CD8-positive, alpha-beta memory T cell (primary cell): ENCODE measurements at places on chromosomes 2 and 18. TPM values are rescaled to one million over a fixed set of nuclear protein-coding genes. Genes with fewer than 3 reads are reported as not detected.

GRCh38 chr2:23746141-23746863 lies 180.6 kb downstream of the ATAD2B start:
- DNase-seq = no peak

DNA sequence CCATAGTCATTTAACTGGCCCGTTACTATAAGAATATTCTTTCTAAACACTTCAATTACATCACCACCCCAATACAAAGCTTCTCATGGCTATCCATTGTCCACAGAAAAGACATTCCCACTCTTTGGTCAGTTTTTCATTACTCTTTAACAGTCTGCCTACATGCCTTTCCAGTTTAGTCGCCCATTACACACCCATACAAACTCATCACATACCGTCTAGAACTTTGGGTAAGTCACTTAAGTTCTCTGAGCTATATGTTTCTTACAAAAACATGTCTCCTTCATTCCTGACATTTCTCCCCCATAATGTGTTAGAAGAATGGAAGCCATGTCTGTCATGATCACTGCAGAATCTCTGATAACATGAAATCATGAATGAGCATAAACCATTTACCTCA lies 108.2 kb upstream of the STK17B start:
- DNase-seq = no peak

DNA sequence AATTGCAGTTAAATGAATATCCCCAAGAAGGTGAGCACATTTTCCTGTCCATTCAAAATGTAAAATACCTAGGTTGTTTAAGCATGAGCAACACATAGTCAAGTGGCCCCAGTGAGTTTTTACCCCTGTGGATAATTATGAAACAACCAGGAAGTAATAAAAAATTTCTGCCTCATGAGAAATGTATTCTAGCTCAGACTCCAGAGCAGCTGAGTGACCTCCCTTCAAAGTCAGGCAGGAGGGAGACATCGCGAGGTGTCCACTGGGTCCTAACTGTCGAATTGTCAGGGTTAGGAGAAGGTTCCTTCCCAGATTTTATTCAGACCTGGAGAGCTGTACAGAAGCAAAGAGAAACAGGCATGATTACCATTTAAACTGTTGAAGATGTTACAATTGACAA lies 416.6 kb upstream of the SMIM21 start:
- no peak for DNase-seq

GRCh38 chr2:208386541-208386940 lies 20.1 kb upstream of the PTH2R start:
- no peak for DNase-seq

GRCh38 chr2:25062511-25062917 lies 20.6 kb downstream of the EFR3B start:
- DNase-seq = no peak

GRCh38 chr2:222049946-222050345 lies 248.9 kb downstream of the PAX3 start:
- DNase-seq = no peak

DNA sequence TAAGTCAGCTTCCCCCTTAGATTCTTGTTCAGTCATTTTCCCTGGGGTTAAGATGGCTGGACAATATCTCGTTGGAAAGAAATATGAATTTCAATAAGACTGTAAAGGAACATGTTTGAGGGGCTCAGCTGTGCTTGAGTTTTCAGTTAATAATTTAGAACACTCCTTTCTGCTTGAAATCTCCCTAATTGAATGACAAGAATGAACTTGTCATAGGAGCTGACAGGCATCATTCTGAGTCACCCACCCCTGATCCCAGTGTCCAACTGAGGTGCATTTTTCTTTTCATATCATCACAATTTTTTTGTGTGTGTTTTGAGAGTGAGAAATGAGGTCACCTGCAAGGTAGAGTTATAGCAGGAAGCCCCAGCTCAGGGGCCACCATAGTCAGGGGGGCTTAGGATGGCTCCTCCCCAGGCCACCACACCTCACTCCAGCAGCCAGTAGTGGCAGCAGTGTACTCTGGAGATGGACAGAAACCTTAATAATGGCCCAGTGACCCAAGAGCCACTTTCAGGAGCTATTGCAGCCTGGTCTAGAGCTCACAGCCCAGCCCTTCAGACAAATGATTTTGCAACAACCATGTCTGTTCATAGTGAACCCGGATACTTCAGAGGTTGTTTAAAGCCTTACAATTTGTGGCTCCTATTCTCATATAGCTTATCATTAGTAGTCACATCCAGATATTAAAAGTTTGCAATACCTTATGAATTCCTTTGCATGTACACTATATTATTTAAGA lies 174.5 kb downstream of the MAIP1 start:
- no peak for DNase-seq

DNA sequence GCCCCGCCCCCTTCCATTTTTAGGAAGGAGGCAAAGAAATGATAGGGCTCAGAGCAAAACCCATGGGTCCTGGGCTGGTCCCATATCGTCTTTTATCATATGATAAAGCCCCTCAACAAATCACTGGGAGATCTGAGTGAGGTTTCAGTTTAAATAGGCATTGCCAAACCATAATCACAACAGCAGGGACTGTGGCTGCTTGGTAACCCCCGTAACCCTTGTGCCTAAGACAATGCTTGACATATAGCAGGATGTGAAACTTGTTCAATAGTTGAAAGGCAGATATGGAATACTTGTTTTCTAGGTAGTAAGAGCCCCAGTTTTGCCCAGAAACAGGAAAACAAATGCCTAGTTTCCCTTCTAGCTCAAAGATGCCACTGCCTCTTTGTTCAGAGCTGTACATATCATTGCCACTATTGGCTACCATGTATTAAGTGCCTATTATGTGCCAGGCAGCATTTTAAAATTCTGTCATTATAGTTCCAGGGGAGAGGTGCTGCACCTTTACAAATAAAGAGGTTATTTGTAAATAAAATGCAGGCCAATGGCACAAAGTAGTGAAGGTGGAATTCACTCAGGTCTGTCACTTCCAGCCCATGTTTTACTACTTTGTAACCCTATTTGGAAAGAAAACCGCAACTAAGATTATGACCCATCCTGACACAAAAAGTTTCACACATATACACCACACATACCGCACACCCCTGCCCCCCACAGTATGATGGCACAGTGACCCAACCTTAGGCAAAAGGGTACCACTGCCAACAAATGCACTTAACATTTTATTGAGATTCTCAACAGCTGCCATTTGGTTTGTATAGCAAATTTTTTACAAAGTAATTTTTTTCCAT lies 14.2 kb downstream of the NAGK start:
- DNase-seq = peak; percentile 54

TTR gene
- total RNA-seq = not detected

GPC1 gene
- 2.4 TPM for total RNA-seq

NPHP1 gene
- total RNA-seq = 2.5 TPM

ZNF804A gene
- total RNA-seq = not detected

SNORC gene
- total RNA-seq = 2.5 TPM

TMEM87B gene
- 16.8 TPM for total RNA-seq
